Activated T-helper 1 cell treated with anti-CD3 and anti-CD28 coated beads, Interleukin-12 subunit alpha, Interleukin-12 subunit beta, Interleukin-2, Interleukin-4 antibody, amounts not matched to agents 30 ng/mL and 10 ng/mL and 1 ng/mL, durations not matched to agents 14 hours and 24 hours and 36 hours (primary cell): ENCODE measurements at places on chromosomes 1 and 21. TPM values are rescaled to one million over a fixed set of nuclear protein-coding genes. Genes with fewer than 3 reads are reported as not detected.

SPRR2F gene
- not detected in 2 replicates for total RNA-seq

CFAP141 gene
- total RNA-seq: not detected in 2 replicates

SLC45A1 gene
- total RNA-seq: 0.39 and 0.57 TPM in 2 replicates

REG4 gene
- 0.34 and 0.78 TPM in 2 replicates for total RNA-seq

FCN3 gene
- not detected in 2 replicates for total RNA-seq

NTMT2 gene
- total RNA-seq: not detected in 2 replicates

WDR64 gene
- total RNA-seq: not detected in 2 replicates

NUAK2 gene
- total RNA-seq: 1.1 and 1.3 TPM in 2 replicates

MPL gene
- total RNA-seq: not detected in 2 replicates

DNA sequence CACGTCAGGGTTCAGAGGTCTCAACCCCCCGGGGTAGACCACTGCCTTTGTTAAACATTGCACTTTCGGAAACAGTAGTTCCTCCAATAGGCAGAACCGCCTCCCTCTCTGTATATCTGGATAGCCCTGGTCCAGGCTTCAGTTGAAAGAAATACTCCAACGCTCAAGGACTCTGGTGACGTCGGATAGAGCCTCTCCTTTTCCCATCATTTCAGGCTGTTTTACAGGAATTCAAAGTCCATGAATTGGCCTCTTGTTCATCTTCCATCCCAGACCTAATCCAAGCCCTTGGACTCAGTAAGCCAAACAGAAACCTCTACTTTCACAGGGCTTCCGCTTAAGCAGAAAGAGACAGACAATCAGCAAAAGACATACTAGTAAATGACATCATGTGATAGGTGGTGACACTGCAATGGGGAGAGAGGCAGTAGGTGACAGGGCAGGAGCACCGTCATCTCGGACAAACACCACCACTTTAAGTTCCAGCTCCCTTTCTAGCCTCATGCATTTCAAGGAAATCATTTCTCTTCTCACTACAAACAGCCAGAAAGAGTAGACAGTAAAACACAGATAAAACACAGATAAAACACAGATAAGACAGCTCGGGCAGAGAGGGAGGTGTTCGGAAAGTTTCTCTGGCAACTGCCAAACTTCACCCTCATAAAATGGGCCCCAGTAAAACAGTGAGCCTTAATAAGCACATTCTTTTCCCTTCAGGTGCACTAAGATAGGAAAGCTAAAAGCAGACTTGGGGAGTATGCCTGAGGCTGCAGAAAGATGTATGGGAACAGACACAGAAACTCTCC, 2.3 kb upstream of the PLA2G2A start:
- no peak for DNase-seq

DNA sequence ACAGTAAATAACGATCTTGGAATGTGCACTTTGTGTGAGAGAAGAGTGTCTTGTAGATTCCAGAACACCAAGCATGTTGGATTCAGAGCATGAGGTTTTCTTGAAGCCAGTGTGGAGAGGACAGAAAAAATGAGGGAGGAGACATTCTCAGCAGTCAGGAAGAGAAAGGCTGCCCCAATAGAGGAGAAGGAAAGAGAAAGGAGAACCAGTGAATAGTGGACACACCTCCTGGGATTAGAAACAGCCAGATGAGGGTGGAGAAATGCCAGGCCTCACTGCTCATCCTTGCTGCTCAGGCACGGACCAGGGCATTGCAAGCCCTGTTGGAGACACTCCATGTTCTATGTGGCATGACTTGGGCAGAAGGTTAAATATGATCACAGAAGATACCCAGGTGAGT, 69.0 kb upstream of the KAZN start:
- DNase-seq: no peak

GRCh38 chr1:67135354-67135753, 584 bp upstream of the C1orf141 start:
- no peak for DNase-seq

DNA sequence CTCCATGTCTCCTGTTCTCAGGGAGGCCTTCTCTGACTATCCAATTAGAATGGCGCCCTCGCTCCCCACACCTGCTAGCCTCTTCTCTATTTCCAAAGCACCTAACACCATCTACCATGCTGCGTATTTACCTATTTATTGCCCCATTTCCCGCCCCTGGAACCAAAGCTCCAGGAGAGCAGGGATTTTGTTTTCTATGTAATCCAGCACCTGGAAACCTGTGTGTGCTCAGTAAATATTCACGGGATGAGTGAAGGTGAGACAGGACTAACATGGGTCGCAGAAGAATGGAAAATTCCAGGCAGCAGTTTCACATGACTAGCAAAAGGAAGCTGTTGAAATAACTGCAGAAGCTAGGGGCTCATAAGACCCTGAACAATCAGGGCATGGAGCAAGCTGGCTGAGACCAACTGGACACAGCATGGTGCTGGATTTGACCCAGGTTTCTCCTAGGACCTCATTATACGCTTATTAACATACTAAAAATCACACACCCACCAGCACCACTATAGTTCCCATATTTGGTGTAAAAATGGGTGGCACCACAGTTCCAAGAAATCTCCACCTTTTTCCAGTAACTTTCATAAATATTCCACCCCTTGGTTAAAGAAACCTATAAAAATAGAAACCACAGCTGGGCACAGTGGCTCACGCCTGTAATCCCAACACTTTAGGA, 15.1 kb upstream of the TENT5B start:
- no peak for DNase-seq

- no peak for DNase-seq
Observed at GRCh38 chr21:38847556-38847955, 41.8 kb downstream of the ETS2 start.

- no peak for DNase-seq
Observed at GRCh38 chr1:190597294-190597693, 119.6 kb upstream of the BRINP3 start.

GRCh38 chr1:99137554-99138206, 126.6 kb upstream of the PLPPR4 start:
- no peak for DNase-seq

DNA sequence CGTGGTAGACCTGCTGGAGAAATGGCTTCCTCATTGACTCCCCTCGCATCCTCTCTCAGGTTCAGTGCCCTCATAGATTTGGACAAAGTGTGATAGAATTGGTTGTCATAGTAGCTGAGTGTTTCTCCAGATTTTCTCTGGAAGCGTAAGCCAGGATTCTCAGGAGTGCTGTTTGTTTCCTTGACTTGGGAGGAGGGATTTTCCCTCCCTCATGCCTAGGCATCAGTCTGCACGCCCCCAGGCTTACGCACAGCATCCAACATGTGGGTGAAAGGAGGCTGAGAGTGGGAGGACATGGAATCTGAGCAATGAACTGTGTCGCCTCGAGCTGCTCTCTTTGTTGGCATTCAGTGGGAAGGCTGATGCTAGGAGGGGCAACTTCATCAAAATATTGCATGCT, 503.5 kb downstream of the LTN1 start:
- DNase-seq: no peak

GRCh38 chr1:221162939-221163338, 283.7 kb downstream of the HLX start:
- DNase-seq: no peak

DNA sequence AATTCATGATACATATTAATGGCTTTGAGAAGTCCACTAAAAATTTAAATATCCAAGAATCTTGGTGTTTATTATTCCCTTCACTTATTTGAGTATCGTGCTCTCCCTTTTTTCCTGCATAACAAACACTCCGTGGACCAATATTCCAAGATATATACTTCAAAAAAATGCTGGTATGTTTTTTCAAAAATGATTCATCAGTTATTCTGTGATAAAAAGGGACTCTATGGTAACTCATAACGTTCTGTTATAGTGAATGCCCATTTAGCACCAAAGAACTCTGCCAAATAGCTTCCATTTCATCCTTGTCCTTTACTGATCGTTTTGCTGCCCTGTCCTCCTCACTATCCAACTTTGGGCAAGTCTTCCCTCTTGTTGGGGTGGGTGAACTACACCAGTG, 12.9 kb downstream of the GIPC2 start:
- DNase-seq: no peak

GRCh38 chr1:26775666-26776065, 12.1 kb upstream of the PIGV start:
- DNase-seq: no peak

- no peak for DNase-seq
Observed at GRCh38 chr1:45995298-45995697, 137.1 kb downstream of the PIK3R3 start.

- no peak for DNase-seq
Observed at GRCh38 chr1:208717525-208717924, 473.3 kb upstream of the PLXNA2 start.

GRCh38 chr21:43975469-43976098, 36.5 kb upstream of the TRAPPC10 start:
- DNase-seq: peak; percentile 77

GRCh38 chr1:37476460-37477197, 2.2 kb downstream of the ZC3H12A start:
- DNase-seq: no peak

DNA sequence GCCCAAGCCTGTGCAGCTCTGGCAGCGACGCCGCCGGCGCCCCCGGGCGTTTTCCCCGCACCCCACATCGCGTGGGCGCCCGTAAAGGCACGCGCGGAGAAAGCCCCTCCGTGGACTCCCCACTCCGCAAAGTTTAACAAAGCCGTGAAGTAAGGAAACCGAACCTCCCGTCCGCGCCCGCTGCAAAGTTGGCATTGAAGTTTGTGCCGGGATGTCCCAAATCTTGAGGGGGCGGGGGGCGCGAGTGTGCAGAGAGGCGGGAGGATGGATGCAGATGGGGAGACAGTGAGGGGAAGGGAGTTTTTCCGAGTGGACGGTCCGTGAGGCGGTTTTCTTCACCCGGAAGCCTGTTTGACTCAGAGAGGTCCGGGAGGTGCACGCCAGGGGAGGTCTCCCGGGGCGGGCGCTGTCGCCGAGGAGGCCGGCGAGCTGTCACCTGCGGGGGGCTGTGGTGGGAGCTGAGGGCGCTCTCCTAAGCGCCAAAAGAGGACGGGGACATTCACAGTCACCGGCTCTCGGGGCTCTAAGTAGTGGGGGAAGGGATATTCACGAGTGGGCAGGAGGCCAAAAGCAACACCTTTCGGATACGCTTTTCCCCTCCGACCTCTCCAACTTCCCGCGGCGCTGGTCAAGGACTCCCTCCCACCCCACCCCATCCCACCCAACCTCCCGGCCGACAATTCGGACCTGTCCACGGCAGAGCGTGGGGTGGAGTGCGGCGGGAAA, 1.3 kb downstream of the WLS start:
- DNase-seq: no peak

DNA sequence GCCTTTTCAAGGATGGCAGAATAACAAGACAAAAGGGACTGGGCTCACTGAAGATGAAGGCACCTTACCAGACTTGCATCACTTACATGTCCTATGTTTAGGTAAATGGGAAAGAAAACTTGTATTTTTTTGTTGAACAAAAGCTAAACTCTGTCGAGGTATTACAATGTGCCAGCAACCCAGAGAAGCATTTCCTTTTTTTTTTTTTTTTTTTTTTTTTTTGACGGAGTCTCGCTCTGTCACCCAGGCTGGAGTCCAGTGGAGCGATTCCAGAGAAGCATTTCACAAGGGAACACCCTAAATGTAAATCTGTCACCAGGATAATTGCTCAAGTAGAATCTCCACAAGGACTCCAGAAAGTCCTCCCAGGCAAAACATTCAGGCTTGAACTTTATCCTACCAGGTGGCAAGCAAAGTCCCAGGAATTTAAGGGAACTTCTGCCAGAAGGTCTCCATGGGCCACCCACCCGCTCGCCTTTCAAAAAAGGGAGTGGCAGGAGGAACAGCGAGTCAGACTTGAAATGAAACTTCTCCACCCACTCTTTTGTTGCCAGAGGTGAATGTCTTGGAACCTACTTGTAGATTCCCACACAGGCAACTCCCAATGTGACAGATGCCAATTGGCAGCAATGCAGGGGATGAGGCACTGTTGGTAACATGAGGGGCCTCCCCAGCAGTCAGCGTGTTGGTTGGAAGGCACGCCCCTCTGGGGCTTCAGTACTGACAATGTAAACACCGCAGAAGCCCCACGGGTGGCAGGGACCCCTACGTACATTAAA, 125.0 kb downstream of the TIAM1 start:
- no peak for DNase-seq

DNA sequence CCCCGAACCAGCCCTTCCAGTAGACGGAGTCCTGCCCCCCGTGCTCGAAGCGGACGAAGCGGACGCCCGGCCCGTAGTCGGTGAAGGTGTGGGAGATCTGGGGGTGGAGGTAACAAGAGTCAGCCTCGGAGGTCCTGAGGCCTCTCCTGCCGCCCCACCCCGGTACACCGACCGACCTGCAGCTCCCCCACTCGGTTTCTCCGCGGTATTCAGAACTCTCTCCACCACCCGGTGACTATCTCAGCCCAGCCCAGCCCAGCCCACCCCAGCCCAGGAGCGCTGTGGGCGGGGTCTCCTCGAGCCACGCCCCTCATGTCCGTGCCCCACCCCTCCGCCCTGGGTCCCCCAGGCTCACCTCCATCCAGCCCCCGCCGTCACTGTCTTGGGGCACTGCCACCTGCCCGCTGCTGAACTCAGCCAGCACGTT, 5.5 kb downstream of the FBXO2 start:
- peak; percentile 33 for DNase-seq

GRCh38 chr1:77776007-77776700, 3.3 kb upstream of the MIGA1 start:
- no peak for DNase-seq

DNA sequence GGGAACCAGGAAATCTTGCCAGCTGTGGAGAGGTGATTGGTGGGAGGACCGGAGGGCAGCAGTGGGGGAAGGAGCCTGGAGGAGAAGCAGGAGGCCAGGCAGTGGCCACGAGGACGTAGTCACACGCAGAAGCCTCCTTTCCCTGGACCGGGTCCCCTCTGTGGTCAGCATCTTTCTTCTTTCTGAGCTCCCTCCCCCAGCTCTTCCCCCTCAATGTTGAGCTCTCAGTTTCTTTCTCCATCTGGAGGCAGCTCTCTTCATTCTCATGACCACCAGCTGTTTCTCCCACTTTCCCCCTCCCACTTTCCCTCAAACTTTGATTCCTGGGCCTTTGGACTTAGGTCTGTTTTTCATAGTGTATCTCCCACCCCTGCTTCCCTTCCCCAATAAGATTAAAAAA, 18.3 kb downstream of the KIRREL1 start:
- DNase-seq: no peak
